ENCODE measurements at places on chromosomes 4 and X. TPM values are rescaled to one million over a fixed set of nuclear protein-coding genes. Genes with fewer than 3 reads are reported as not detected.

The FAT4 gene
- total RNA-seq, result 1.4 TPM

The MTTP gene
- total RNA-seq, result not detected

The NSG1 gene
- total RNA-seq, result 9.9 TPM

The DRD5 gene
- total RNA-seq, result not detected

The PSAPL1 gene
- 0.32 TPM for total RNA-seq

The CRMP1 gene
- total RNA-seq, result 4.9 TPM

The CABS1 gene
- total RNA-seq, result not detected

The SMARCA1 gene
- 32.3 TPM for total RNA-seq
